ENCODE measurements at places on chromosomes 6 and 20.

DNA sequence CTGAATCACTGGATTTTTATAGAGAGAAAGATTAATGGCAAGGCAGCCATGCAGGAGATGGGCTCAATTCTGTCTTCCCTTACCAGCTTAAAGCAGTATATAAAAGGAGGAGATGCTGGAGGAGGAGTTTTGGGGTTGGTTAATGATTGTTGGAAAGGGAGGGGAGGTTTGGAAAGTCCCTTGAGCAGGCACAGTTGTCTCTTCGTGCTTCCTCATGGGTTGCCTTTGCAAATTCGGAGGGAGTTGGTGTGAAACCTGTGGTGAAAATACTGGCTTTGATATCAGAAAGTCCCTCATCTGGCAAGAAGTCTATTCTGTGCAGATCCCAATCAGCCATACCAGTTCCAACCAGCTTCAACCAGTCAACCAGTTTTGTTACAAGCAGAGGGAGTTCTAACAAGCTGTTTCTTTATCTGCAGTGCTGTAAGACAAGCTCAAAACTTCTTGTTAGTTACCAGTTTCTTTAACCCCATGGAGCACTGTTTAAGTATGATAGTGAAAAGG, 107.0 kb downstream of the HIVEP1 start:
- peaks cover 54% of the 10 kb centered on the region for H3K4me1 ChIP-seq
- peak overlapping the region; percentile 25 for H3K4me3 ChIP-seq
- peak overlapping the region; percentile 0 for H3K27ac ChIP-seq
- H3K36me3 ChIP-seq = peaks cover 29% of the 10 kb centered on the region
- DNase-seq = peak; percentile 64

GRCh38 chr6:13146442-13146841, 181.9 kb downstream of the TBC1D7 start:
- no peak overlapping the region for H3K27ac ChIP-seq
- H3K36me3 ChIP-seq = no peaks in the 10 kb centered on the region
- H3K4me1 ChIP-seq = peaks cover 9% of the 10 kb centered on the region
- H3K27me3 ChIP-seq = peaks cover 4% of the 10 kb centered on the region
- no peak overlapping the region for H3K4me3 ChIP-seq
- DNase-seq = no peak

DNA sequence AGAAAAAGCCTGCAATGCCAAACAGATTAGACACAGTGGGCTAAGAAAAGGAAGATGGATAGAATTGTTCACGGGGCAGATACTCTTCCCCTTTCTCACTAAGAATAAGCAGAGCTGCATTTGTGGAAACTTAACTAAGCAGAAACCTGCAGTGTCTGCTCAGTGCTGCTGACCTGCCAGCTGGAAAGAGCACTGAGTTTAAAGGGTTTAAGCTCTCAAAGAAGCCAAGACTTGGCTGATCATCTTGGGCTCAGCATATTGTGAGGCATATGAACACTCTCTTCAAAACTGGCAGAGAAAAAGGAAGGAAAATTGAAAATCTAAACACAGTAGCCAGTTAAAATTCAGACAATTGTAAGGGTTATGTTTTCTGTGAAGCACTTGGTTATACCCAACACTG, 711.1 kb upstream of the EPHA7 start:
- no peak overlapping the region for H3K4me3 ChIP-seq
- H3K27me3 ChIP-seq = no peaks in the 10 kb centered on the region
- H3K4me1 ChIP-seq = no peaks in the 10 kb centered on the region

DNA sequence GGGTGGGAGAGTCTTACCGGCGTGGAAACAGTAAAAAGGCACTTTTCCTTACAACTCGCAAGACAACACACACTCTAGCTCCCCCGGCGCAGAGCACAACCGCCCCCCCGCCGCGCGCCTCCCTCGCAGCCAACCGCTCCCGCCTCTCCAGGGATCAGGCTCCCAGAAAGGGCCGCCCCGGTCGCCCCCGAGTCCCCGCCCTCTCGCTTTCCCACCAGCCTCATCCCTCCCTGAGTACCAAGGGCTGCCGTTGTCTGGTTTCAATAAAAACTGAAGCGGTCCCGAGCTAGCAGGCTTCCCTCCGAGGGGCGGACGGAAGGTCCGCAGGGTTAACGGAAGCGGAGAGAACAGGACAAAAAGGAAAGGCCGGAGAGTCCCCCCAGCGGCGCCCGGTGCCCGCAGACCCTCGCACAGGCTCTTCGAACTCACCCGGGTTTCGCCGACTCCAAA, 804 bp downstream of the ELOVL5 start:
- H3K36me3 ChIP-seq = no peaks in the 10 kb centered on the region
- peaks cover 5% of the 10 kb centered on the region for H3K27me3 ChIP-seq
- peak overlapping the region; percentile 96 for H3K4me3 ChIP-seq
- peaks cover 57% of the 10 kb centered on the region for H3K4me1 ChIP-seq
- H3K27ac ChIP-seq = peak overlapping the region; percentile 93

GRCh38 chr6:154367839-154368695, 11.5 kb upstream of the IPCEF1 start:
- H3K27me3 ChIP-seq = peaks cover 3% of the 10 kb centered on the region
- no peak overlapping the region for H3K27ac ChIP-seq
- H3K4me3 ChIP-seq = no peak overlapping the region
- H3K4me1 ChIP-seq = no peaks in the 10 kb centered on the region
- DNase-seq = no peak

DNA sequence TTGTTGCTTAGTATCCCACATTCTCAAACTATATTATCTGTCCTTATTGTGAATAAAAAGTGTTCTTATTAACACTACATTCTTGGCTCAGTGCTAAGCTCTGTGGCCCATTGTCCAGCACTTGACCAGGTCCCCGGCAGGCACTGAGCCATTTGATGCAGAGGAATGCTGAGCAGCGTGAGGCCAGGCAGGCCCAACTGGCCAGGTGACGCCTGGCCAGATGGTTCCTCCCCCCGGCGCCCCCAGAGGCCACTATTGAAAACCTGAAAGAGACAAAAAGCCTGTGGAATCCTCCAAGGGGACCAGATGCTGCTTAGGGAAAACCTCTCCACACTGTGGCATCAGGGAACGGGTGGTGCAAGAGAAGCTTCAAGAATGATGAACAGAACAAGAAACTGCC, 597.5 kb upstream of the JAG1 start:
- H3K27me3 ChIP-seq = no peaks in the 10 kb centered on the region
- H3K4me3 ChIP-seq = no peak overlapping the region
- no peaks in the 10 kb centered on the region for H3K4me1 ChIP-seq
- no peaks in the 10 kb centered on the region for H3K36me3 ChIP-seq

DNA sequence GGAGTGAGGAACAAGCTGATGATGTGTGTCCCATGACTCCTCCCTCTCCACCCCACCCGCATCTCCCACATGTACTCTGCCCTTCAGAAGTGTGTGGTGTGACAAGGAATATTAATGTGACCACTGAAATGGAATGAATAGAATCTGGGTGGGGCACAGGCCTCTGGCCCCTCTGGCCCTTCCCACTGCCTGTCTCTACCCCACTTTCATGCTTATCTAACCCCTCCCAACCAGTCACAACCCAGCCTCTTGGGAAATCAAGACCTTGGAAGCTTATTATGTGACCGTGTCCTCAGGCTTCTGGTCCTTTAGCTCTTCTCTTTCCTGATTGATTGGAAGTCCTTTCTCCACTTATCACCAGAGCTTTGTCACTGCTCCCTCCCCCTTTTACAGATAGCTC, 312.2 kb upstream of the SOX4 start:
- DNase-seq = no peak
- no peak overlapping the region for H3K4me3 ChIP-seq
- H3K27me3 ChIP-seq = peaks cover 2% of the 10 kb centered on the region
- H3K27ac ChIP-seq = no peak overlapping the region

DNA sequence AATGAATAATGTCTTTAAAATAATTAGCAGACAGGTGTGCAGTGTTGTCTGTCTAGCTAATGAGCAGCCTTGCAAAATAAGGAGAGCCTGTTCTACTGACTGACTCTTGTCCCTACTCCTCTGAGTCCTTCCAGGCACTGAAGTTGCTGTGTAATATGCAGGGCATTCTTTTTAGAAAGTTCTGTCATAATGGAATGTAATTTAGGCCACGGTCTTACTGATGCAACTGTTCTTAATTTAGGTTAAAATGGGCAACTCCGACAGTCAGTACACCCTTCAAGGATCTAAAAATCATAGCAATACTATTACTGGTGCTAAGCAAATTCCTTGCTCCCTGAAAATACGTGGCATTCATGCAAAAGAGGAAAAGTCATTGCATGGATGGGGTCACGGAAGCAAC, 133.9 kb downstream of the TIAM2 start:
- no peak for DNase-seq
- H3K27ac ChIP-seq = no peak overlapping the region
- no peaks in the 10 kb centered on the region for H3K4me1 ChIP-seq

DNA sequence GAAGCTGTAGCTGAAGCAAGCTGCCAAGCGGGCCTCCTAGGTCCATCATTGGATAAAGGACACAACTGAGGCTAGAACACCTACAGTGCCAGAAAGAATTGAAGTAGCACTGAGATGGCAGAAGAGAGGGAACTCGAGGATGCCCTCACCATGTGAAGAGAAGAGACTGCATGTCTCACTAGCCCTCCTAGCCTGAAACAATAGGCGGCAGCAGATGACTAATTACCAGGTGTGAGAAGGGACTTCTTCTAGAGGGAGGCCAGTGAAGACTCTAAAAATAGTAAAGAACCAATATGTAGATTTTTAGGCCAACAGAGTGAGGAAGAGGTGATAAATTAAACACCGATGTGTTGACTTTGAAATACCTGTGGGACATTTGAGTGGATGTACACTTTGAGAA, 50.3 kb downstream of the LGSN start:
- no peaks in the 10 kb centered on the region for H3K36me3 ChIP-seq
- no peak for DNase-seq
- no peak overlapping the region for H3K27ac ChIP-seq
- no peak overlapping the region for H3K4me3 ChIP-seq
- H3K4me1 ChIP-seq = no peaks in the 10 kb centered on the region

DNA sequence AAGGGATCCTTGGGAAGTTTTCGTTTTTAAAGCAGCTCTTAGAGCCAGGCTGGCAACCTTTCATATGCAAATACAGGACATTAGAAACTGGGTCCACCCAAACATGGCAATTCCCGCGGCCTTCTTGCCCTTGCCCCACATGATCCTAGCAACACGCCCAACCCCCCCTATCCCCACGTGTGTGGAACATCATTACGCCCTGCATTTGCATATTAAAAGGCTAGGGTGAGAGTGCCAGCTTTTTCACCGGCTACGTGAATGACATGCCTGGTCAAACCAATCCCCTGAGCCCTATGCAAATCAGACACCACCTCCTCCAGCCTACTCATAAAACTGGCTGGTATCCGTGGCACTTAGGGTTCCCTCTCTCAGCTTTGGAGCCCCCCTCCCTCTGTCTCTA, 88.1 kb downstream of the TNFRSF21 start:
- no peak for DNase-seq
- no peak overlapping the region for H3K4me3 ChIP-seq
- no peaks in the 10 kb centered on the region for H3K36me3 ChIP-seq
- no peak overlapping the region for H3K27ac ChIP-seq
- H3K27me3 ChIP-seq = peaks cover 1% of the 10 kb centered on the region

All from immature natural killer cell (primary cell).